ENCODE measurements at places on chromosomes 4 and X.

DNA sequence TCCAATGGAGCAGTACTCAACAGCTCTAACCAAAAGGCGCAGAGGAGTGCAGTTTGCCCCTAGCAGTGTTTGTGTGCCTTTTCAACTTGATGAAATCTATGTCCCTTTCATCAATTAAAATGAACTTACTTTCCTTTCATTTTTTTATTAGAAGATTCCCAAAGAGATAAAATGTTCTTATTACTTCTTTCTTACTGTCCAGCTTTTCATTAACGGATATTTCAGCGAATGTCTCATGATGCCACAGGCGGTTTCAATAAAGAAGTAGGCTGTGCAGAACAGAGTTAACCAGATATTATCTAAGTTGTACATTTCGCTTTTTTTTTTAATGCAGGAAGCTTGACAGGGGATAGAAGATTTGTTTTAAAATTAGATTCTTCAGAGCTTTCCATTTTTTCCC lies 3.4 kb upstream of the MAOB start:
- no peak for DNase-seq

GRCh38 chr4:177108708-177109107 lies 201.0 kb upstream of the NEIL3 start:
- DNase-seq = no peak

DNA sequence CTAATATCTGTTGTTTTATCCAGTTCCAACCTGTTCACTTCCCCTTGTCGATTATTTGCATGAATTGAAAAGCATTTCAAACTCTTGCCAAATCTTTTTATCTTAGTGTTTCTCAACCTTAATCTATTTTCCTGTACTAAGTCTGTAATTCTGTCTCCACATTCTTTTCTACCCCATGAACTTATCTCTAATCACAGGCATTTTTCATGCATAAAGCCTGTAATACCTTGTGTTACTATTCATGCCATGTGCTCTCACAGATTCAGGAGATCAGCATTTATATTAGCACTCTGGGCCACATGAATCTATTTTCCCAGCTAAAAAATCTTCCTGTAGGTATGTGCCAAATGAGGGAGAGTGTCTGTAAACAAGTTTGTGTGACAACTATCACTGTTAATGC lies 1360.9 kb downstream of the STIM2 start:
- DNase-seq = no peak

- DNase-seq = peak; percentile 41
Measured at GRCh38 chr4:105895583-105896460, 551 bp downstream of the NPNT start.

- no peak for DNase-seq
Measured at GRCh38 chr4:2732526-2732925, 23.6 kb downstream of the TNIP2 start.

GRCh38 chr4:28639747-28640146 lies 1779.1 kb downstream of the STIM2 start:
- DNase-seq = no peak

DNA sequence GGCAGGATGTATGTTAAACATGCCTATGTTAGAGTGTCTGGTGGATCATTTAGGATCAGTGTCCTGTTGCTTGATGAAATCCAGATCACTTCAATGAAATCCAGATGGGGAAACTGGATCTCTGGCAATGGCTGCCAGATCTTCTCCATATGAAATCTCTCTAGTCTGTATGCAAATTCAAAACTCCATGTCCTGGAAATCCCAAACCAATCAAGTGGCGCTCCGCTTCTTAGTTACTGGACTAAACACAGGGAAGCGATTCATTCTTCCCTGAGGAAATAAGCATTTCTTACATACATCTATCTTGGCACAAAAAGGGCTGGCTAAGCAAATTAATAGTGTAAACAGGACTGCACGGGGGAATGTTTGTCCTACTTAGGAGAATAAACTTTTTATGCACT lies 94.9 kb downstream of the HDAC8 start:
- DNase-seq = no peak

GRCh38 chrX:68832516-68833447 lies 4.0 kb downstream of the EFNB1 start:
- no peak for DNase-seq

DNA sequence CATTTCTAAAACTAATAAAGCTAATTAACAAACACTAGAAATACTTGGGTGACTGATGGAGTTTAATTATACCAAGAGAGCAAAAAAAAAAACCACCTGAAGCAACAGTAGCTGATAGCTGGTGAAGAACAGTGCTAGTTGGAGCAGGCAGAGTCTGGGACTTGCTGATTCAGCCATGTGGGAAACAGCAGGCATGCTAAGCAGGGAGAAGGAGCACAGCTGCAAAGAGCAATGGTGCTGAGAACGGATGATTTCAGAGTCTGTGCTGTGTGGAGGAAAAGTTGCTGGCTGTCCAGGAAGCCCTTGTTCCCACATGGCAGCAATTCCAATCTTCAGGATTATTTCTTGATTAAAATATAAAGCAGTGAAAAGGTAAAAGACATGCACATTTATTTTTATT lies 68.8 kb downstream of the NPY1R start:
- DNase-seq = no peak

GRCh38 chrX:39750848-39751247 lies 346.9 kb downstream of the BCOR start:
- DNase-seq = no peak

GRCh38 chrX:70479922-70480659 lies 35.5 kb downstream of the DLG3 start:
- peak; percentile 42 for DNase-seq

- DNase-seq = no peak
Measured at GRCh38 chrX:92270936-92271855, 492.0 kb downstream of the PCDH11X start.

- no peak for DNase-seq
Measured at GRCh38 chrX:134688839-134689238, 30.6 kb upstream of the PLAC1 start.

- DNase-seq = no peak
Measured at GRCh38 chrX:475926-476723, 89.4 kb upstream of the PPP2R3B start.

- no peak for DNase-seq
Measured at GRCh38 chrX:2242326-2242725, 258.4 kb downstream of the DHRSX start.

DNA sequence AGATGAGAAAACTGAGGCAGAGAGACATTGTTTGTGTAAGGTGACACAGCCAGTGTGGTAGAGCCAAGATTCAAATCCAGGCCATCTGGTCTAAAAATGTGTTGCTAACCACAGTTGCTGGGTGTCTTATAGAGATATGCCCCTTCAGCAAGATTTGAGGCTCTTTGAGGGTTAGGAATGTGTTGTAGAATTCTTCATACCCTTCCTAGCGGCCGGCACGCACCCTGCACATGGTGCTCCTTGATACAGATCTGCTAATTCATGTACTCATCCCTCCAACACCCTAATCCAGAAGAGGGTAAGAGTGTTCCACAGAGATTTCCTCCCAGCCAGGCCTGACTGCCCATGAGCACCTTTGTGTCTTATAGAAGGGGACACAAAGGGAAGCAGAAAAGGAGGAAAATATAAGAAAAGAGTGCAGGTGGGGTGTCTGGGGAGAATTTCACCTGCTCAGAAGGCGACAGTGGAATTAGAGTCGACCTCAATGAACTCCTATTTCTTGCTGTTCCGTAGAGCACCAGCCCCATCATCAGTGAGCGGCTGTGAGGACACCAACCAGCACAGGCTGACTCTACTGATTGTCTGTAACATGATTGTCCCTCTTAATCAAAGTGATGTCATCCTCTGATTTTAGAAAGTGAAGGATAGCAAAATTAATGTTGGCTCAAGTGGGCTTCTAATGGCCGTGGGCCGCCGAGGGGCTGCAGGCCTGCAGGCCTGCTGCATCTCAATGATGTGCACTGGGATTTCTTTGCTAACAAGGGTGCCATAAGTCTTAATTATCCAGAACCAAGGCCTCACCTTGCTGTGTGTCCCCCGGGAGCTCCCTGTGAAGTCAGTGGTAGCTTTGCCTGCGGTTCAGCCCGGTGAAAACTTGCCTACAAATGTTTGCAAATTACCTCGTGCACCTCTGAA lies 24.2 kb upstream of the SMIM20 start:
- no peak for DNase-seq

GRCh38 chrX:9189286-9189685 lies 155.4 kb upstream of the FAM9B start:
- DNase-seq = no peak

DNA sequence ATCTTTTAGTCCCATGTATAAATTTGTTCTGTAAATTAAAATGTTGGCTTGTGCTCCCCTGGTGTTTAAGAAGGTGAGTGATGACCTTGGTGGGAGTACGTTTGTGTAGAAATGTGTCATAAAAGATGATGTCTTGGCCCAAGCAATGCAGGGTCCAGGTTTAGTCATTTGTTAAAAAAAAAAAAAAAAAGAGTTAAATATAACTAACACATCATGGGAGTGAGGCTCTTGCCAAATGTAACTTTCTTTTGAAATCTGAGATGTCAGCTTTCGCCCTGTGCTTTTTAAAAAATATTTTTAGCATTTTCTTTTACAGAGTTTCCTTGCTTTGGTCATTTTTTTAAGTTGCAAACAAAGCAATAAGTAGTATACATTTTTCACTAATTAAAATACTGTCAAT lies 135.6 kb downstream of the FBXO8 start:
- DNase-seq = no peak

GRCh38 chrX:115949900-115950822 lies 220.4 kb upstream of the AGTR2 start:
- DNase-seq = peak; percentile 94

DNA sequence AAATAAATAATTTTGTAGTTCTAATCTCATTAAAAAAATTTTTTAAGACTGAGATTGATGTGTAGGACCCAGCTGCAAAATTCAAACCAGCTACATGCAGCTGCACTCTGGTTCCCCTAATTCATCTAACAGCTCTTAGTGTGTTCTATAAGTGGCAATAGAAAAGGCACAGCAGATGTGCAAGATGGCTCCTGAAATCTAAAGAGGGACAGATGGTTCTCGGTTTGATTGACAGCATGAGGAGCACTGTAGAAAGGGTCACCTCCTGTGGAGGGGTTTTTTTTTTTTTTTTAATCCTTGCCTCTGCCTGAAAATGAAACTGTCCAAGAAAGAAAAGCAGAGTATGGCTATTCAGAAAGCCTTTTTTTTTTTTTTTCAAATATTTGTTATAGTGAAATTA lies 16.9 kb upstream of the OCIAD1 start:
- DNase-seq = peak; percentile 99

DNA sequence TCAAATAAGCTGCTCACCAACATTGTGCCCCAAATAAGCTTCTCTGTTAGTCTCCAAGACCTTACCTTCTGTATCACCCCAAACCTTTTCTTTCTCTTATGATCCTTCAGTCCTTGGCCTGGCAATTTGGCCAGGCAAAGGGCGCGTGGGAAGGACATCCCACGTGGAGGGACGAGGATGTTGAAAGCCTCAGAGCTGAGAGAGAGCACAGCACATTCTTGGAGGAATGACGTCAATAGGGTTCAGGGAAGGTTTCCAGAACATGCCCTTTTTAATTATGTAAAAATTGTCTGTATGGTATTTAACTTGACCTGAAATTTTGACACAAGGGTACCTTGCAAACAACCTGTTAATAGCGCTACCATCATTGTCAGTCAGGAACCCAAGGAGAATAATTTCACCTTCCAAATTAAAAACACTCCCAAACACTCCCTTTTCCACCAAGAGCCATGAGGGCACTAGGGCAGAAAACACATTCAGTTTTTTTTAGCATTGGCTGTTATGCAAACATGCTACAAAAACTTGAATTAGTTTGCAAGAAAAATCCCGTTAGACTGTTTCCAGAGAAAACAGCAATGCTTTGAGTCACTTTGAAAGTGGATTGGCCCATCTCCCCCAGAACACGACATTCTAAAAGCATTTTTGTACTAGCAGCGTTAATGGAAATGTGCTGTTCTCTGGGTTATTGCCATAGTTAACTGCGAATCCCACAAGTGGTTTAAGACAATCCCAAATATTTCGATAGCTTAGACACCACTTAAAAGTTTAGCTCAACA lies 183.2 kb upstream of the PUDP start:
- DNase-seq = no peak

GRCh38 chr4:64062991-64063390 lies 346.3 kb downstream of the TECRL start:
- no peak for DNase-seq

DNA sequence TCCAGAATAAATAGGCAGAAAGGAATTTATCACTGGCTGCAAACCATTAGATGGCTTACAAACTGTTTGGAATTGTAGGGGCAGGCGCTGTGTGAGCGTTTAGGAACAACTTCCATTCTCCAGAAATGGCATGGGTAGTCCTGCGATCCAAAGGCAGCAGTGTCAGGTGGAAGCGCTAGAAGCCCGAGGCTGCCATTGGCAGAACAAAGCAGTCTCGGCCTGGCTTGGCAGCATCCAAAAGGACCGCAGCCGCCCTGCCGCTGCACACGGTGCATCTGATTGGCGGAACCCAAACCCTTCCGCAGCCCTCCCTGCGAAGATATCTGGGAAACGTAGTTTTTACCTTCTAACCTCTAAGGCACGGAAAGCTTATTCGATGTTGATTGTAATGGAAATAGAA lies 23.6 kb upstream of the YTHDC1 start:
- DNase-seq = no peak

GRCh38 chrX:144849141-144849540 lies 398.2 kb upstream of the SPANXN1 start:
- DNase-seq = no peak

GRCh38 chr4:3471098-3471760 lies 8.1 kb downstream of the DOK7 start:
- no peak for DNase-seq

DNA sequence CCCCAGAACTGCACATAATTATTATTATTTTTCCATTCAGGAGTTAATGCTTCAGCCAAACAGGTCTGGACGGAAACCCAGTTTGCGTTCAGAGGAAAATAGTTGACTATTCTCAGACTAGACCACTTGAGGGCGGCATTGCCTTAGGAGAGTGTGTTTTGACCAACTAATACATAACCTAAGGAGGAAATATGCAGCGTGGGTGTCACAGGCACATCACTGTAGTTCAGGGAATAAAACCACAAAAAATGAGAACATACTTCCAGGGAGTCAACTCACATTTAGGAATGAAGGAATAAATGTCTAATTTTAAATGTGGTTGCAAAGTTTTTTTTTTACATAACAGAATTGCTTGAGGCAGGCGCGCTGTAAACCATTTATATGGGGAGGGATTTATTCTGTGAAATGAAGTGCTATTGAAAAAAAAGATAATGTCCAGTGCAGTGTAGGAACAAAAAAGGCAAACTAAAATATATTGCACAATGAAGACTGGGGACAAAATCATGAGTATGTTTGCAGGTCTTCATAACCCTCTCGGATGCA lies 93.3 kb downstream of the SYNPO2 start:
- DNase-seq = peak; percentile 51

- DNase-seq = no peak
Measured at GRCh38 chr4:5040856-5041620, 10.2 kb upstream of the STK32B start.

GRCh38 chr4:87499403-87500091 lies 29.6 kb downstream of the SPARCL1 start:
- DNase-seq = no peak

GRCh38 chr4:184487503-184487902 lies 13.2 kb upstream of the IRF2 start:
- no peak for DNase-seq

DNA sequence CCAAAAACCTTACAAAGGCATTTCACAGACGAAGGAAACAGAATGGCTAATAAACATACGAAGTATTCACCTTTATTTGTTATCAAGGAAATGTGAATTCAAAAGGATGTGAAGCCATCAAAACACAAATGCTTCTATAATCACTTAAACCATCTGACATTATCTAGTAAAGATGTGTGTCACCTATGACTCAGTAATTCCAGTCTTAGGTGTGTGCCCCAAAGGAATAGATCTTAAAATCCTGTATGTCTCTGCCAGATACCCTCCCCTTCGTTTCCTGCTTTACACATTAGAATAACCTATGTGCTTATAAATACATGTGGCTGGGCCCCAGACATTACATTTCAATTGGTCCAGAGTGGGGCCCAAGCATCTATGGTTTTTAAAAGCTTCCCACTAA lies 41.8 kb upstream of the CEP135 start:
- no peak for DNase-seq
